T-cell (primary cell): ENCODE measurements at places on chromosomes 4 and X. TPM values are rescaled to one million over a fixed set of nuclear protein-coding genes. Genes with fewer than 3 reads are reported as not detected.

MAGEB17 gene
- total RNA-seq: not detected

CT45A2 gene
- not detected for total RNA-seq

F8A2 gene
- not detected for total RNA-seq

DNA sequence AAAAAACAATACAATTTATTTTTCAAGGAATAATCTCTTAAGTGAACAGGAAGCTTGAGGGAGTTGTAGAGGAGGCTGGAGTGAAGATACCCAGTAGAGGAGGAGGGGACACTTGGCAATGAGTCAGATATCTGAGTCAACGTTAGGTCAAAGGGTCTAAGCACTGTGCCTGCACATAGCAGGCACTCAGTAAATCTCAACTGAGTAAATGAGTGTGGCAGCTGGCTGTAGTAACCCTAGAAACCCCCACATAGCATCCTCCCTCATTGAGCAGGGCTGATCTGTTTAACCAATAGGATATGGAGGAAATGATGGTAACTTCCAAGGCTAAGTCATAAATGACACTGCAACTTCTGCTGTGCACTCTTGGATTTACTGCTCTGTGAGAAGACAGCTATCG lies 186.0 kb upstream of the FAM241A start:
- no peak for DNase-seq
